ENCODE measurements at places on chromosomes 7 and 10.

GRCh38 chr7:110010359-110010758, 1080.6 kb upstream of the LRRN3 start:
- DNase-seq: no peak

GRCh38 chr7:111883241-111883640, 320.9 kb upstream of the IMMP2L start:
- no peak for DNase-seq

DNA sequence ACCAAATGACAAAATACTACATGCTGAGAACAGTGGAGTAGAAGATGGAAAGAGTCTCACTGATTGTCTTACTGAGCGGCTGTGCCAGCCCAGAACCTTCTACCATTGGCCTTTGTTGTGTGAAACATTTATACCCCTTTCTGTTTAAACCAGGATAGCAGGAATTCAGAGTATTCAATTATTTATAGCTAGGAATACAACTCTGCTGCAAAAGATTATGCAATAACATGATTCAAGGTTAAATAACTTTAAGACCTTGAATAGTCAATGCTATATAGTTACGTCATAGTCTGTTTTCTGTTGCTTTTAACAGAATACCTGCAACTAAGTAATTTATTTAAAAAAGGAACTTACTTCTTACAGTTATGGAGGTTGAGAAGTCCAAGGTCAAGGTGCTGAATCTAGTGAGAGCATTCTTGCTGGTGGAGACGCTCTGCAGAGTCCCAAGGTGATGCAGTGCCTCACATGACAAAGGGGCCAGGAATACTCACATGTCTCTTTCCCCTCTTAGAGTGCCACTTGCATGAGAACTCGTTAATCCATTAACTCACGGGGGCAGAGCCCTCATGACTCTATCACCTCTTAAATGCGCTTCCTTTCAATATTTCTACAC, 371.8 kb downstream of the MDFIC start:
- no peak for DNase-seq

- DNase-seq: peak; percentile 30
These were observed 80.7 kb downstream of the GCC1 start for GRCh38 chr7:127504715-127505114.

DNA sequence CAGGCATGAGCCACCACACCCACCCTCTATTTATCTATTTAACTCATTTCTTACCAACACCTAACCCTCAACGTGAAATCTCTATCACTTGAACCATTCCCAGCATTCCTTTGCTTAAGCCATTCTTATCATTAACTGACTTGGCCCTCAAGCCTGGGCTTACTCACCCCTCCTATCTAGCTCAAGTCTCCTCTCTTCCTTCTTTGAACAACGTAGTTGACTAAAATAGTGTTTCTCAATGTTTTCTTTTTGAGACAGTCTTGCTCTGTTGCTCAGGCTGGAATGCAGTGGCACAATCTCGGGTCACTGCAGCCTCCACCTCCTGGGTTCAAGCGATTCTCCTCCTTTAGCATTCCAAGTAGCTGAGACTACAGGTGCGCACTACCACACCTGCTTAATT, 7.0 kb downstream of the ANXA7 start:
- no peak for DNase-seq

- DNase-seq: no peak
These were observed 353.4 kb downstream of the FGFR2 start for GRCh38 chr10:121244818-121245217.

GRCh38 chr10:34627741-34628140, 187.4 kb downstream of the PARD3 start:
- DNase-seq: no peak

DNA sequence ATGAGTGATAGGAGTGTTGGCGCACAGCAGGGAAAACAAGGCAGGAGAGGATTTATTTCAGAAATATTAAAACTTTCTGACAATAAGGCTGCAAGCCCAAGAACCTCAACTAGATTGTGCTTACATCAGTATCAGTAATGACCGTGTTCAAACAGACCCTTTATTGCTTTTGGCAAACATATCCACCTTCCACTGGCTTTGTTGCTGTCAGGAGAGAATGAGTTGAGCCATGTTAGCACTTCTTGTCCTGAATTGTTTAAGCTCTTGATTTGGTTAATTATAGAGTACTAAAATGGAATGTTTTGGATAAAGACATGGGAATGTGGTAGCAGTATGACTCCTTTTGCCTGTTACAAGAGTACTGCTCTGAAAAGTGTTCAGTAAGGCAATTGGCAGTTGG, 3.8 kb downstream of the AHCYL2 start:
- no peak for DNase-seq

DNA sequence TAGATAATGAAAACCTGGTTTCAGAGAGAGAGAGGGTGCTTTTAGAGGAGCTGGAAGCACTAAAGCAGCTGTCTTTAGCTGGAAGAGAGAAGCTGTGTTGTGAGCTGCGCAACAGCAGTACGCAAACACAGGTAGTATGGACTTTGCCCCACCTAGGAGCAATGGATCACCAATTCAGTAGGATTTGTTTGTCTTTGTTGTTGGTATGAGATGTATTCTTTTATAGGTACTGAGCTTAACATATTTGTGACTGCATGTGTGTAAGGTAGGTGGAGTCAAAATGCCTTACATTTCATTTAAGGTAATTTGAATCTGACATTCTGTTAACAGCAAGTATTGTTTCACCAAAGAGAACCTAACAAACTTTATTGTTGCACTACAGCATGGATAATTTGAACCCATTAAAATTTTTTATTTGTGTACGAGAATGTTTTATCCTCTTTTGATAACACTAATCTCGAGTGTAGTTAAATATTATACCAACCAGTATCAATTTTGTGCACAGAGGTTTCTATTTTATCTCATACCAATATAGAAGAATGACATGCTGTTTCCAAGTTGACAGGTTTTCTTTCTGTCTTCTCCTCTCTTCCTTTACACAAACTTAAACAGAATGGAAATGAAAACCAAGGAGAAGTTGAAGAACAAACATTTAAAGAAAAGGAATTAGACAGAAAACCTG, 92.1 kb downstream of the CYP51A1 start:
- DNase-seq: no peak

DNA sequence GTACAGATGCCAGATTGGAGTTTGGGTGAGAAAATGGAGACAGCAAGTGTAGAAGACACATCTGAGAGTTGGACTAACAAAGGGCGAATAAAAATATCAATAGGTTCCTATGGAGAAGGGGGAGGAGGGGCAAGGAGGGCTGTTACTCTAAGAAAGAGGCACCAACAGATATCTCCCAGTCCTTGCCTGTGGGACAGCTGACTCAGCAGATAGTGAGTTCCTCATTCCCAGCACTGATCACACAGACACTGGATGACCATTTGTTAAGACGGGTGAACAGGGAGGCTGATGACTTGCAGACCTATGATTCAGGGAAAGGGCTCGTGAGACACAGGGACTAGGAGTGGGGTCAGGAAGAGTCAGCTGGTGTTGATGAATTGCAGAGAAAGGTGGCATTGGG, 5.7 kb upstream of the PRR15 start:
- no peak for DNase-seq
